ENCODE measurements at places on chromosomes 7 and 10.

GRCh38 chr10:129259128-129259815 is 207.8 kb upstream of the MGMT start:
- no peak for DNase-seq

DNA sequence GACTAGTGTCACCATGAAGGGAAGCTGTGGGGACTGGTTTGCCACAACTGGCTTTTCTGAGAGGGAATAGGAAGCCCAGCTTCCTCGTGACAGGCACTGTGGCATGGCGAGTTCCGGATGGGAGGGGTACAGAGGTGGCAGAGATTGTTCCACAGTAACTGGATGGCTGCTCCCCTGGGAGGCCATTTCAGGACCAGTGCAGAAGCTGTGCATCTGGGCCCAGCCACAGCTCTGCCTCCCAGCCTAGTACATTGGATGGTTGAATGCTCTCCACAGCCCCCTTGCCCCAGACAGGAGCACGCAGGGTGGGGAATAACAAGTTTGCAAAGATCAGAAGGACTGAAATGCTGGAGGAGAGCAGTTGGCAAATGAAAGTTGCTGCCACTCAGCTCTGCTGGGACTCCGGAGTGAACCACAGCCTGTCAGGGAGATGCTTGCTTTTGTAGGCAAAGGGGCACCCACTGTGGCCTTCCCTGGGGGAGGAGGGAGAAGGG is 51.8 kb downstream of the GSDME start:
- DNase-seq, result no peak

- peak; percentile 58 for DNase-seq
These were observed at the start of gene LOXL4 for GRCh38 chr10:98267894-98268693. TSS of gene LOXL4 (minus strand) at chr10:98268194. CDS start at chr10:98263019, 5,175 bp downstream.

GRCh38 chr7:31432176-31432575 is 81.7 kb upstream of the ITPRID1 start:
- DNase-seq, result no peak

DNA sequence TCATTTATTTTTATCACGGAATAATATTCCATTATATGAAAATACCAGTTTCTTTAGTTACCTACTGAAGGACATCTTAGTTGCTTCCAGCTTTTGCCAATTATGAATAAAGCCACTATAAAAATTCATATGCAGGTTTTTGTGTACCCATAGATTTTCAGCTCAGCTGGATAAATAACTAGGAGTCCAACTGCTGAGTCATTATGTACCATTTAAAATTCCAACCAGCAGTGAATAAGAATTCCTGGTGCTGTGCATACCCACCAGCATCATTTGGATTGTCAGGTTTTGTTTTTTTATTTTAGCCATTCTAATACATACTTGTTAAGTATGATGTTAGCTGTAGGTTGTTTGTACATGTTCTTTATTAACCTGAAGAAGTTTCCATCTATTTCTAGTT is 14.5 kb downstream of the FAM24B start:
- DNase-seq, result no peak

DNA sequence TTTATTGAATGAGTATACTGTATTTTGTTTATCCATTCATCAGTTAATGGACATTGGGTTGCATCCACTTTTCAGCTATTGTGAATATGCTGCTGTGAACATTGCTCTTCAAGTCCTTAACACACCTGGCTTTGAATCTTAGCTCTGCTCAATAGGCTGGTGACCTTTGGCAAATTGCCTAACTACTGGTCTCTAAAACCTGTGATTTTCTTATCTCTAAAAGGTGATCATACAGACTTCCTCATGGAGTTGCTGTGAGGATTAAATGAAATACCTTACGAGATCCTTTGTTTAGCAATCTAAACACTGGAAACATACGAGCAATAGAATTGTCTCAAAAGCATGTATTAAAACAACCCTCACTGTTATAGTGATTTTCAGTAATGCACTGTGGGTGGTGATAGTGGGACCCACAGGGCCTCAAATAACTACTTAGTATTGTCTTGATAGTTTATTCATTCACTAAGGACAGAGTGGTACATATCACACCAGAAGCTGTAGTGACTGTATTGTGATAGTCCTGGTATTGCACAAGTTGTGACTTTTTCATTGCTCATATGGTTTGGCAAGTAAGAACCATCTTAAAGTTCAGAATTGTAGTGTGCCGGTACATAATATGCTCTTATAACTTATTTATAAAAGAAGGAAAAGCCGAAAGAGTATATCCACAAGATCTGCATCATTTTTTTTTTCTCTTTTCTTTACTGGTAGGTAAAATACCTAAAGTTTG is 257.6 kb downstream of the EXOC4 start:
- no peak for DNase-seq

GRCh38 chr7:73423519-73424488 is 9.8 kb upstream of the FZD9 start:
- DNase-seq, result peak; percentile 80

GRCh38 chr10:109880886-109881768 is 42.2 kb downstream of the XPNPEP1 start:
- no peak for DNase-seq

DNA sequence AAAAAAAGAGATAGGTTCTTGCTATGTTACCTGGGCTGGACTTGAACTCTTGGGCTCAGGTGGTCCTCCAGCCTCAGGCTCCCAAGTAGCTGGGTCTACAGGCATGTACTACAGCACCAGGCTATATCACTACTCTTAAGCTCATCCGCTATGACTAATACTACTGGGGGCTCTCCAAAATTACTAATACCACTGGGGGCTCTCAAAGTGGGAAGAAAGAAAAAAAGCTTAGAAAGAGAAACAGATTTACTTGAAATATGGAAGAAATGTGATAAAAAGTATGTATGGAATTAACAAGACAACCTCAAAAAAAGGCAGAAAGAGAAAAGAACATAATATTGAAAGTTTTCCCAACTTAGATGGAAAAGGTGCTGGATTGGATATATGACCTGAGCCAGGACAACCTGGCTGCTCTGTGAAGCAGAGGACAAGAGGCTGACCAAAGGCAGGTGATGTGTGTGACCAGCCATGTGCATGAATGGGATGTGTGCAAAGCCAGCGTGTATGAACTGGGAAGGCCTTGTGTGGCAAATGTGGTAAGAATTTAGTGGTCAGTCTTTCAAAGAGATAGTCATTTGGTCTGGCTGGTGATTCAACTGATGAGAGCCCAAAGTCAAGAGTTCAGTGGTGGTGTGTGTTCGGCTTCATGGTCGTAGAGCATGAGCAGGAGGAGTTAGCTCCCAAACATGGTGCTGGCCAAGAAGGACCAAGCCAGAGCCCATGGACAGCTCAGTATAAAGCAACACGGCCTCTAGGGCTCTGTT is 232.4 kb upstream of the KLF14 start:
- no peak for DNase-seq

DNA sequence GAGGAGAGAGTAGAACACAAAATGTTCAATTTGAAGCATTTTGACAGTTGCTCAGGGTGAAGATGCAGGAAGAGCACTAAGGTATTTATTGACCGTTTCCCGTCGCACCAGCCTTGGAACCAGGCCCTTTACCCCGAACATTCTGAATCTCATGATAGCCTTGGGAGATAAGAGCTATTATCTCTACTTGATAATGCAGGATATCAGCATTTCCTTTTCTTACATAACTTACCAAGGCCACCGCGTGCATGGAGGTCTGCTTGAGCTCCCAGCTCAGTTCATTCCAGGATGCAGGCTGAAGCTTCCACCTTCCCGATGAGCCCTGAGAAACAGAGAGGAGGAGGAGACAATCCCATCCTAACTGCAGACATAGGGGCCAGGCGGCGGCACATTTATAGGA is 324.2 kb upstream of the COBL start:
- no peak for DNase-seq

- DNase-seq, result no peak
These were observed 957.0 kb downstream of the LRMDA start for GRCh38 chr10:76388321-76389023.

DNA sequence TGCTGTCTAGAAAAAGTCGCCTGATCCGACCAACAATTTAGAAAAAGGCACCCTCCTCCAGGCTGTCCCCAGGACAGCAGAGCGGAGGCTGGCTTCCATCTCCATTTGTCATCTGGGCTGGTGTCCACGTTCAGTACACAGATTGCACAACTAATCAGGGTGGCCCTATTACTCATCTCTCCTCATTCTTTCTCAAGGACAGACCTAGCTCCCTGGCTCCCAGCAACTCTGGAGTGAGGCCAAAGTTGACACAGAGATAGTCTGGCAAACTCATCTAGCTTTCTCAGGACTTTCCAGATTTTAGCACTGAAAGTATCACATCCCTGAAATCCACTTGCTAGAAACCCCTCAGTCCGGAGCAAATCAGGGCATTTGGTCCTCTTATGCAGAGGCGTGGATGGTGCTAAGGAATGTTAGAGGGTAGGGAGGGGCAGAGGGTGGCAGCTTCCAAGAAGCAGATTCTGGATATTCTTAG is 75.1 kb downstream of the DNAH11 start:
- no peak for DNase-seq

GRCh38 chr10:114618722-114619121 is 39.4 kb downstream of the ABLIM1 start:
- DNase-seq, result no peak

Measured in femur (tissue), 1 donor.